ENCODE measurements at places on chromosomes 11 and 22.

DNA sequence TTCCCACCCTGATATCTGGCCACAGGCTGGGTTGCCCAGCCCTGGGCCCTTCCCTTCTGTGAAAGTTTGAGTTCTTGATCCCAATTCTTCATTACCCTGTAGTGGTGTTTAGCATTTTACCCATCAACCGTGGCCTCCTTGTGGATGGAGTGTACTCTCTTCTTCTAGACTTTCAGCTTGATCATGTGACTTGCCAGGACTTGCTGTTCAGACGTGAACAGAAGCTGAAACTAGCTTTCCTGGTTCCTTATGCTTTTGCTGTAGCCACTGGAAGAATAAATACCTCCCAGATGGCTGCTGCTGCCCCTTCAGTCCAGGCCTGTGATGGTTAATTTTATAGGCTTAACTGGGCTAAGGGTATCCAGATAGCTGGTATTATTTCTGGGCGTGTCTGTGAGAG is 32.7 kb upstream of the DAGLA start:
- DNase-seq: no peak

GRCh38 chr11:132410383-132410782 is 1040.0 kb downstream of the NTM start:
- no peak for DNase-seq

GRCh38 chr11:72452495-72452894 is 18.2 kb upstream of the CLPB start:
- no peak for DNase-seq

- no peak for DNase-seq
These were observed 42.7 kb upstream of the KCNJ11 start for GRCh38 chr11:17431139-17431538.

GRCh38 chr11:6746086-6746618 is 25.6 kb downstream of the OR2AG2 start:
- DNase-seq: no peak

- DNase-seq: no peak
These were observed 21.7 kb downstream of the CTTN start for GRCh38 chr11:70420008-70420464.

- DNase-seq: no peak
These were observed 574 bp downstream of the PRSS23 start for GRCh38 chr11:86800960-86801272.

DNA sequence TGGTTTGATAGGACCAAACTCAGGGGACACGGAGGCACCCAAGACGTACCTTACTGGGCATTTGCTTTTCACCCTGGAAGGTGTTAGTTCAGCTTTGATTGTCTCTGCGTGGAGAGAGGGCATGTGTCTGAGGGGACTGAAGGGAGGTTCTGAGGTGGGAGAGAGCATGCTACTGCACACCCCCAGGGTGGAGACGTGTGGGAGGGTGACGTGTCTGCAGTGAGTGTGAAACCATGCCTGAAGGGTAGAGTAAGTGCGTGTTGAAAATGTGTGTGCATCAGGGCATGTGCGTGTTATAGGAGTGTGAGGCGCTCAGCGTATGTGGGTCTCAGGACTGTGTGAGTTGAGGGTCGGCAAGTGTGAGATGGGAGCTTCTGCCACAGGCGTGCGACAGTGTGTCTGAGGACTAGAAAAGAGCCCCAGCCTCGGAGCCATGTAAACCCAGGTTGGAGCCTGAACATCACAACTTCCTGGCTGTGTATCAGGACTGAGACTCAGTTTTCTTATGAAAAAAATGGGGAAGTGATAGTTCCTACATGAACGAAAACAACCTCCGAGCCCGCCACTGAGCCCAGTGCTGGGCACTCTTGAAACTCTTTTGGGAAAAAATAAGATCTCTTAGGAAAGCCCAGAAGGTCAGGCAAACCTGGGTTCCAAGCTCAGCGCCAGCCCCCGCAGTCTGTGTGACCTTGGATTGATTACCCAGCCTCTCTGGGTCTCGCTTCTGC is 11.8 kb upstream of the KCNJ11 start:
- no peak for DNase-seq

- DNase-seq: no peak
These were observed 2.6 kb upstream of the FADS3 start for GRCh38 chr11:61893981-61894380.

DNA sequence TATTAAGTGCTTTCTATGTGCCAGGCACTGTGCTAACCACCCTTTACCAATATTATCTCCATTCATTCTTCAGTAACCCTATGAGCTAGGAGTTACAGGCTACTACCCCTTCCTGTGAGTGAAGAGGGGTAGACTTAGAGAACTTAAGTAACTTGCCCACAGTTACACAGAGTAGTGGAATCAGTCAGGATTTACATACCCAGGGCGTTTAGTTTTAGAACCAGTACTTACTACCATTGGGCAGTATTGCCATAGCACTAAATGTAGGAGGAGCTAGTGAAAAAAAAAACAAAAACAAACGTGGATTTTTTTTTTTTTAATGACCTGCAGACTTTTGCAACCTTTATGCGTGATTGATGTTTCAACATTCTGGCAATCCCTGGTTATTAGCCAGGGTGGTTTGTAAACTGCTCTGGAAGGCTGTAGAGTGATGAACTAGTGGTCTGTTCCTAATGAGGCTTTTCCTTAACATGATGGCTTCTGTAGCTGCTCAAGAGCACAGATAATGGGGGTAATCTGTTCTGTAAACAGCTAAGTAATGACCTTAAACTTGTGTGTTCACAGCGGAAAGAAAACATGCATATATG is 11.4 kb downstream of the TBCEL start:
- no peak for DNase-seq

- DNase-seq: no peak
These were observed 56.1 kb downstream of the PTPRJ start for GRCh38 chr11:48036466-48036865.

DNA sequence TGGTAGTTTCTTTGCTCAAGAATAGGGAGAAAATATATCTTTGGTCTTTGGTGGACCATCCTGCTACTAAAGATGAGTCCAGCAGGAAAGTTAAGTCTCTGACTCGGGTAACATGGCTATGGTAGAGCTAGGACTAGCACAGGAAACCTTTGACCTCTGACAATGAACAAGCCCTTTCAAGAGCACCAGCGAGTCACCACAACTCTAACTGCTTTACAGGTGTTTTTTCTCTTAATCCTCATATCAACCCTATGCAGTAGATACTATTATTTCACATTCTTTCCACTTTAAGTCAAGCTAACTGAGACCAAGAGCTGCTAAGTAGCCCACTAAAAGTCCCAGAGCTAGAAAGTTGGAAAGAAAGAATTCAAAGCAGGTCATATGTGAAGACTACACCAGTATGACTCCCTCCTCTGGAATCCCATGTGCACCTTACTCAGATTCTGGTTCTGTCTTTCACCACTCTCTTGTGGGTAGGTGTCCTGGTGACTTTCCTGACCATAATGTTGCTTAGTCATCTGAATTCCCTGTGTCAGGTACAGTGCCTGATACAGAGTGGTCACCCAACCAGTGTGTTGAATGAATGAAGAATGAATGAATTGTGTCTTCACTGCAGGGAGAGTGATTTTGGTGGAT is 53.8 kb upstream of the ME3 start:
- no peak for DNase-seq

GRCh38 chr11:77467993-77468392 is 5.9 kb downstream of the PAK1 start:
- DNase-seq: no peak

- DNase-seq: no peak
These were observed 158.9 kb downstream of the MYO18B start for GRCh38 chr22:25900880-25901279.

DNA sequence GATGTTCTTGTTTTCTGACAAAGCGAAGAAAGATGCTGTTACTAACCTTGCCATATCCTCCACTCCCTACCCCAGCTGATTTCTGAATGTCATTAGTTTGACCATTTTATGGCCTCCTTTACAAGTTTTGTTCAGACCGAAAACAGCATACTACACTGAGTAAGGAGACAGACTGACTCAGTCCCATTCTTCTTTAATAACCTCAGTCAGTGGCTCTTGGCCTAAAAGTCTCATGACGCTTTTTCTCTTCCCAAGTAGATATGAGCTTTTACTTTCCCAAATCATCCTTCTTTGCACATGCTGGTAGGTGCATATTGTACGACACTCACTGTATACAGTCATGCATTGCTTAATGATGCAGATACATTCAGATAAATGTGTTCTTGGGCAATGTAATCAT is 8.0 kb upstream of the FIBIN start:
- DNase-seq: no peak

GRCh38 chr11:65429068-65429681 is 6.6 kb downstream of the NEAT1 start:
- DNase-seq: no peak

DNA sequence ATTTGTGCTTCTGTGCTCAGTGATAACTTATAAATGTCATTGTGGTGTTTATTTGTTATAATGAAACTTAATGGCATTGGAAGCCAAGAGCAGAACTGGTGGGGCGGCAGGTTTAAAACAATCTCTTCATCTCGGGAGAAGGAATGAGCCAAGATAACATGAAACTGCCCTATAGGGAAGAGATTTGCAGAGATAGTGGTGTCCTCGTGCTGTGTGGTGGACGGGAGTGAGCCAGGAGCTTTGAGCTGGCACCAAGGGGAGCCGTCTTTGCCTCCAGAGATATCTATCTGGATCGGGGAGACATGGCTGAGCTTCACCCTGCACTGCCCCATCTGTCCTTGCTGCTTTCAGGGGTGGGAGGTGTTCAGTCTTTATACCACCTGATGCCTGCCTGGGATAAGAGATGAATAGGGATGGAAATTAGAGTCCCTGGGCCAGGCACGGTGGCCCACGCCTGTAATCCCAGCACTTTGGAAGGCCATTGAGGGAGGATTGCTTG is 189.6 kb downstream of the ST3GAL4 start:
- no peak for DNase-seq

GRCh38 chr11:60332846-60333245 is 5.8 kb downstream of the MS4A6E start:
- DNase-seq: no peak

DNA sequence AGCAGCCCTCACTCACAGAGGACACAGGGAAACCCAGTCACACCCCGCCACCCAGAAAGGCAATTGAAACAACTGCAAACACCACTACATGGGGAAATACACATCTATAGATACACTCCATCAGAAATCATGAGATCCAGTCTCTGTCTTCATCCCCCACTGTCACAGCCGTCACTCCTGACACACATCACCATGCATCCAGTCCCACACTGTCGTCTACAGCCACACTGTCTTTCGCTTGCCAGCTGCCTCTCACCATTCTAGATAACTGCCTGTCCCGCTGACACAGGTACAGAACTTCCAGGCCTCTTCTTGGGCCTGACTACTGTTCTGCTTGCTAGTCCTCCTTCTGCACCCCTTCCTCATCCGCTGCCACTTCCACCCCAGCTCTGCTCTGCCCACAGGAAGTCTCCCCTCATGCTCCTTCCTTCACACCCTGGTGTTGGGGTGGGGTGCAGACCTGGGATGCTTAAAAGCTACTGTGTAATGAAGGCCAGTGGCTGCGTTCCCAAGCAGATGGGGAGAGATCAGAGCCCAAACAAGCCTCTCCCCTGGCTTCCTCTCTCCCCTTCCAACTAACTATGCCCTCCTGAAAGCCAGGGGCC is 42.6 kb downstream of the SLC22A12 start:
- no peak for DNase-seq

- no peak for DNase-seq
These were observed 48.4 kb downstream of the SFI1 start for GRCh38 chr22:31544481-31545480.

DNA sequence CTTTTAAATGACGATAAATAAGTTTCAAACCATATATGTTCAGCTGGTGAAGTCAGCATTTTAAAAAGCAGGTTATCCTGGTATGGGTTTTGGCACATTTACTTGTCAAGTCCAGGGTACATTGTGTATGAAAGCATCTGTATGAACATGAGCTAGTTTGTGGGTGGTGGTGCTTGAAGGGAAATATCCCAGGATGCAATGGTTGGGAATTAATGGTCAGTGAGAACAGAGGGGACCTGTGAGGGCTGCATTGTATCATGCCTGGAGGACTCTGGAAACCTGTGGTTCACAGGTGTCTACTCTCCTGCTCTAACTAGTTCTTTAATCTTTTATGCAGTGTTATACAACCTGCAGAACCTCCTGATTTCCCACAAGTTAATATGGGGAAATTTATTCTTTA is 5.8 kb downstream of the DEPDC7 start:
- no peak for DNase-seq

- no peak for DNase-seq
These were observed 9.4 kb upstream of the NLRP10 start for GRCh38 chr11:7974668-7975067.

GRCh38 chr11:106159836-106160235 is 82.4 kb downstream of the AASDHPPT start:
- DNase-seq: no peak

GRCh38 chr11:98296091-98296880 is 724.5 kb upstream of the CNTN5 start:
- DNase-seq: no peak

DNA sequence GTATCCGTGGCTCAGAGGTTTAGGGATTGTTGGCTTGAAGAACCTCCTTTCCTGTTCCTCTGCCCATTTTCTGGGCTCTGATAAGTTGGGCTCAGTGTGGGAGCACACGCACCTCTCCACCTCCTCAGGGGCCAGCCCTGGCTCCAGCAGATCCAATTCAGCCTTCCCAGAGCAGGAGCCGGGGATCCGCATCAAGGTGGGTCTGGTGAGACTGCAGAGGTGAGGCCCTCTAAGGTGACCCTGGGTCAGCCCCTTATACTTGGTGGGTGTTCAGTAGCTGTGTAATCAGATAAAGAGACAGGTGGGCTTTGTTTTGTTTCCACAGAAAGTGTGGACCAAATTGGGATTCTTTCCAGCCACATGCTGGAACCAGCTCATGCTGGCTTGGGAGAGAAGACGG is 1466.0 kb downstream of the TBC1D22A start:
- DNase-seq: no peak

GRCh38 chr22:21951931-21952465 is 650 bp downstream of the PPM1F start:
- DNase-seq: no peak

DNA sequence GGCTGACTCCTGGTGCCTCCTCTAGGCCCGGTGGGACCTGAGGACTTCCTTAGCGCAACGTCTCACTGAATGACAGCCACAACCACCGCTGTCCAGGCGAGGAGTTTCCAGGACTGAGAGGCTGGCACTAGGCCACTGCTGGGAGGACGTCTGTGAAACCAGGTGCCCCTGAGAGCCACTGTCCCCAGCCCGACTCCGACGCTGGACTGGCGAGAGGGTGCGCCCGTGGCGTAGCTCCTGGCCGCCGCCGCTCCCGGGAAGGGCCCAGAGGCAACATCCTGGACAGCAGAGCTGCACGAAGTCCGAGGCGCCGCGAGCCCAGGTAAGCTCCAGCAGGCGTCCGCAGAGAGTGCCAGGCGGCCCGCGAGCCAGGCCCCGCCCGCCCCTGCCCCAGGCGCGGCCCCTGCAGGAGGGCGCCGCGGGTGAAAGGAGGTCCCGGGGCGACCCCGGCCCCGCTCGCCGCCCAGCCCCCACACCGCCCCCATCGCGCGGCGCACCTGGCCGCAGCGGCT is 525 bp downstream of the DGCR2 start:
- no peak for DNase-seq

DNA sequence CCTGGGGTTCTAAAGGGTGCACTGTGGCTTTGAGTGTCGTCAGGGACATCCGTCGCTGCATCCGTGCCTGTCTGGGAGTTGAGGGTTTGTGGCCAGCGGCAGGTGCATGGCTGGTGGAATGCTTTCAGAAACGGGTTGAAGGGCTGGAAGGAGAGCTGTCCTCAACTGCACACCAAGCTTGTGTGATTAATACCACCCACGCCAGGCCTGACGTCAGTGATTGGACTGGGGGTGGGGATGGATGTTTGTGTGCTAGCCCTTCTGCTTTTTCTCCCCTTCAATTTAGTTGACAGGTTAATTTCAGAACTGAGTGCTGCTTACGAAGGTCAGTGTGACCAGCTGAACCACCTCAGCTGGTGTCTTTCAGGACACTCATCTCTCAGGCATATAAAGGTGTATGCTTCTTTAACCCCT is 3.2 kb upstream of the GAB2 start:
- no peak for DNase-seq
